ENCODE measurements at places on chromosomes 13 and 19.

DNA sequence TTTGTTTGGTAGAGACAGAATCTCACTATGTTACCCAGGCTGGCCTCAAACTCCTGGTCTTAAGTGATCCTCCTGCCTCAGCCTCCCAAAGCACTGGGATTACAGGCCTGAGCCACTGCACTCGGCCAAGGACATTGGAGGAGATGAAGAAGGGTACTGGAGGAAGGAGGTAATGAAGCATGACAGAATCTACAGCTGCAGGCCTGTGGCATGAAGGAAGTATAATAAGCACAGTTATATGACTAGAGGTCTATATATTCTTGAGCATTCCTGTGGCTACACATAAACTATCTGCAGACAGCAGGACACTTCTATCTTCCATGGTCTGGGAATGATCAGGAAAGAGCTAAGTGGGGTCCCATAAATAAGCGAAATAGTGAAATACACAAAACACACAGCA lies 18.2 kb downstream of the ZNF565 start:
- DNase-seq: no peak

GRCh38 chr13:25097426-25097825 lies 1.5 kb downstream of the PABPC3 start:
- DNase-seq: no peak

DNA sequence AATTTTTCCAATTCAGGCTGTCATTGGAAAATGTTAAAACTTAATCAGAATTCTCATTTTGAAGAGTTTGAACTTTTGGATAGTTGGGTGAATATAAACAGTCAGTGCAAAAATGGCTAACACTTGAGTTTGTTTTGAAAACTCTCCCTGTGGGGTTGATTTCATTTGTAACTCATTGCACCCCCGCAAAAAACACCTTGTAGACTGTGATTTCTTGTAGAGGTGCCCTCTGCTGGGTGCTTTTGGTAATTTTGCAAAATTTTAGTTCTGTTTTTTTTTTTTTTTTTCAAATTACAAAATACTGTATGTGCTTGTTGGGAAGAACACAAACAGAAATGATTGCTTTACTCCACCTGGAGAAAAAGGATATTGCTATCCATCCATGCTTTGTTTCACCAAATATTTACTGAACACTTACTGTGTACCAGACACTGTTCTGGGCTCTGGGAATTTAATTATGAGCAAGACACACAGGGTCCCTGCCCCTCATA lies 28.2 kb upstream of the GPI start:
- peak; percentile 61 for DNase-seq

DNA sequence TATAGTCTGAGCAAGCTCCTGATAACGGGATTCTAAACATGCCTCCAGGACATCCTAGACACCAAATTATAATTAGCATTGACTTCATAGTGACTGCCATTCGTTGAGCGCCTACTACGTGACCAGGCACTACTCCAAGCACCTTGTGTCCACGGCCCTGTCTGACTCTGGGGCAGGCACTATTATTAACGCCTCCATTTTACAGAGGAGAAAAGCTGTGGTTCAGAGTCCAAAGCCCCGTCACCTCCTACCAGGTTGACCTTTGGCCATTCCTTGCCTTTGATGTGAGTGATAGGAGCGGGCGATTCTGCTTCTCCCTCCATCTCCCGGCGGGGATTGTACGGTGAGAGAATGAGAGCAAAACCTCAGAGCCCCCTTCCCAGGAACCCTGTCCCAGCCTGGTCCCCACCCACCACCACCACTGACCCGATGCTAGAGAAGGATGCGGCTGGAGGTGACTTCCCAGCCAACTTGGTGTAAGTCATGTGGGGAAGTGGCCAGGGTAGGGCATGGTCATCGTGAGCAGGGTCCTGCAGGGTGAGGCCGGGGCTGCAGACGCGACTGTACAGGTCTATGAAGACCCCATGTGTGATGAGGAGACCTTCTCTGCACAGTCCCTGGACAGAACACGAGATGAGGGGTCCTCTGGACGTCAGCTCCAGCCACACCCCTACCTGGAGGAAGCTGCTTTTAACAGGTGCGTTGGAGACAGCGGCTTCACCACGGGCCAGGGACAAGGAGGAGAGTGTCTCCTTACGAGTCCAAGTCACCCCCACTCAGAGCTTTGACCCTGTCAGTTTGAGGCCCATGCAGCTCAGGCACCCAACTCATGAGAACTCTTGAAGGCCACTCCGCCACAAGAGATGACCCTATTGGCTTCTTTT lies at the start of gene IGSF23:
Gene IGSF23 (plus strand): TSS at position 269 of the 884 bp plus-strand sequence. CDS start 83 bp downstream, at position 352.
- no peak for DNase-seq

- peak; percentile 45 for DNase-seq
Measured at GRCh38 chr13:32791545-32792172, 205.4 kb downstream of the PDS5B start.

DNA sequence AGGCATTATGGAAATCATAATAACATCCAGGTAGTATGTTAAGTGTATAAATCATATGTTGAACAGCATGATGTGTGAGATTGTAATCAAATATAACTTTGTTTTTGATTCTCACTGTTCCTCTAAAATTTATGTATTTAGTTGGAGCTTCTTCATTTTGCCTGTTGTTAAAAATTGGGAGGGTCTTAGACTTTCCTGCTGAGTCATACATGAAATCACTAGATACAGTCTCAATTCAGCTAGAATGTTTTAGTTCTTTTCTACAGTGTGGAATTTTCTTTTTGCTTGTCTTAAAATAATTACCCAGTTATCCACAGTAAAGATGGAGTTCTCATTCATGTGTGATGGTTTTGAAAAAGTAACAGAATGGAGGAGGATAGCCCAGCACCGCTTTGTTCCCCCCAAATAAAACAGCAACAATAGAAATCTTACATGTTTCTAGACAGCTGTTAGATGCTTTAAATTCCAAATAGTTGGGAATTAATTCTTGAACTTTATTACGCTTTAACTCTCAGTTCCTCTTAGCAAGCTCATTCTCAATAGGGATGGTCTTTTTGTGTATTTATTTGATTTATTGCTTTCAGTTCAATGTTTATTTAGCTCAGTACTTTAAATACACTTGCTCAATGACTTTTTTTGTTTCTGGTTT lies 109.5 kb downstream of the PDS5B start:
- no peak for DNase-seq

- no peak for DNase-seq
Measured at GRCh38 chr13:108267347-108267746, 2.2 kb upstream of the TNFSF13B start.

DNA sequence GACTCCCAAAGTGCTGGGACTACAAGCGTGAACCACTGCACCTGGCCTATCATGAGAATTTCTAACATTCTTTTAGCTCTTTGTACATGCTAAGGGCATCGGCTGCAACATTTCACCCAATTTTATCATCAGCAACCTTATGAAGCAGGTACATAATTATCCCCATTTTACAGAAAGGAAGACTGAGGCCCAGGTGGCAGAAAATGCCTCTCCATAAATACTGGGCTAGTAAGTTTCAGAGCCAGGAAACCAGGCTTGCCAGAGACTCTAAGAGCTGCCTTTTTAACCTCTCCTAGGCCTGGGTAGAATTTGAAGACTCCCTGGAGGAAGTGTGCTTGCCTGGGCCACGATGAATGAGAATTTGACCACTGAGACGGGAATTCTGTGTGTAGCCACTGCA lies 2.2 kb downstream of the ERCC2 start:
- DNase-seq: no peak

GRCh38 chr13:51636349-51636890 lies 52.2 kb downstream of the WDFY2 start:
- DNase-seq: no peak

DNA sequence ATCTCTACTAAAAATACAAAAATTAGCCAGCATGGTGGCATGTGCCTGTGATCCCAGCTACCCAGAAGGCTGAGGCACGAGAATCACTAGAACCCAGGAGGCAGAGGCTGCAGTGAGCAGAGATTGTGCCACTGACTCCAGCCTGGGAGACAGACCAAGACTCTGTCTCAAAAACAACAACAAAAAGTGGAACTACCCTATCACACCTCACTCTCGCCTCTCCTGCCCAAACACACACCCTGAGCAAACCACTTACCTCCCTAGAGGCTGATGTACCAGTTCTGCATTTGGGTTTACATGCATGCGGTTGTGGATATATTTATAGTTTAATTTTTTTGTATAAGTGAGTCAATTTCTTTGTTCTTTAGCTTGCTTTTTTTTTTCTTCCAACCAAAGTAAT lies 7.7 kb upstream of the PTOV1 start:
- DNase-seq: no peak

DNA sequence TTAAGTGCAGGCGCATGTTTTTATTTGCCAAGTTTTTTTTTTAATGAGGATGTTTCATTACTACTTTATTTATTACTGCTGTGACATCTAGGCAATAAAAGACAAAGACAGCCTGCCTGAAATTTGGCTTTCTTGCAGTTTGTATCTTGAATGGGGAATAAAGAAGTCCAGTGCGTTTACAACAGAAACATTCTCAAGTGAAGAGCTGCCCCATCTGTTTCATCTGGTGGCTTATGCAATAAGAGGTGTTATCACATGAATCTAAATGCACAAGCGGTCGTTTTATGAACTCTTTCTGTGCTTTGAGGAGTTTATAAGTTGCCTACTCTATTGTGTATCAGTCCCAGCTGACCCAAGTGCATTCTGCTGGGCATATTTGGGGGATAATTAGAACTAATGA lies 12.6 kb upstream of the MAB21L1 start:
- DNase-seq: no peak

- DNase-seq: no peak
Measured at GRCh38 chr13:68490594-68490993, 1260.5 kb upstream of the PCDH9 start.

- DNase-seq: no peak
Measured at GRCh38 chr13:34620862-34621261, 321.2 kb upstream of the NBEA start.

- no peak for DNase-seq
Measured at GRCh38 chr13:109669956-109670355, 116.4 kb downstream of the IRS2 start.

DNA sequence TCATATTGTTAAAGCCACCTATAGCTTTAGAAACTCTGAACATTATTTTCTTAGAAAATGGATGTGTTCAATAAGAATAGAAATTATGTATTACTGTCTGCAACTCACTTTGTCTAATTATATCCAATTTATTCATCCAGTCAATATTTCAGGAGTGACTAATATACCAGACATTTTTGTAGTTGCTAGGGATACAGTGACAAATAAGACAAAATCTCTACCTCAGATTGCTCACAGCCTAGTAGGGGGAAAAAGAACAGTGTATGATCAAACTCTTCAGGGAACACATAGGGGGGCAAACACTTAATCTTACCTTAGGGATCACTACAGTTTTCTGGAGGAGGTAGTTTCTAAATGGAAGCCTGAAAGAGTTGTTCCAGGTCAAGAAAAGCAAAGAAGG lies 8.6 kb downstream of the BRCA2 start:
- DNase-seq: no peak

DNA sequence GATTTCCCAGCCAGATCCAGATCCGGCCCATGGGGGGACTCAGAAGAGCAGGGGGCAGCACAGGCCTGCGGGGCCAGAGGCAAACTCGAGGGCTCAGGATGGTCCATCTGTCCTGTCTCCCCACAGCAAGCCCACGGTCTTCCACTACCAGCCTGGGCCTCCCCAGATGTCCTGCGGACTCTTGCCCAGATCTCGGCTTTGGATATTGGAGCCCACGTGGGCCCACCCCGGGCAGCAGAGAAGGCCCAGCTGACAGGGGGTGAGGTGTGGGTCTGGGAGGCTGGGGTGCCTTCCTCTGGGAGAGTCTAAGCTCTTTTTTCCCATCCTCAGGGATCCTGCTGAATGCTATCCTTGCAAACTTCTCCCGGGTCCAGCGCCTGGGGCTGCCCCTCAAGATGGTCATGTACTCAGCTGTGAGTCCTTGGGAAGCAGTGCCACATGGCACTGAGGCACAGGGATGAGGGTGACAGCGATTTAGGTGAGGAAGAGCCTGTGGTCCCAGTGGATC lies 3.4 kb downstream of the ACP4 start:
- peak; percentile 47 for DNase-seq

DNA sequence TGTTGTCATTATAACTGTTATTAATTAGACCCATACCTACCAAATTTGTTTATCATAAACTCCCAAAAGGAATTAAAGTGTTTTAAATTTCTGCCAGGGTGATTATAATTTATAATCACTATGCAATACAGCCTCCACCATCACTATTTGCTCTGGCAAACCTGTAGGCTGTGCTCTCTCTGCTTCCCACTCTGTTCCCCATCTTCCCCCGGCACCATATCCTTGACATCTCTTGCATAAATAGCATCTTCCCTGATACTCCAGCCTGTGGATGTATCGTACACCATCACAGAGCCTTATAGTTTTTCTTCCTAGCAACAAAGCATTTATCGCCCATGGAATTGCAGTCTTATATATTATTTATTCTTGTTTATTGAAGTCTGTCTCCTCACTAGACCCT lies 181.5 kb upstream of the TSC22D1 start:
- no peak for DNase-seq

DNA sequence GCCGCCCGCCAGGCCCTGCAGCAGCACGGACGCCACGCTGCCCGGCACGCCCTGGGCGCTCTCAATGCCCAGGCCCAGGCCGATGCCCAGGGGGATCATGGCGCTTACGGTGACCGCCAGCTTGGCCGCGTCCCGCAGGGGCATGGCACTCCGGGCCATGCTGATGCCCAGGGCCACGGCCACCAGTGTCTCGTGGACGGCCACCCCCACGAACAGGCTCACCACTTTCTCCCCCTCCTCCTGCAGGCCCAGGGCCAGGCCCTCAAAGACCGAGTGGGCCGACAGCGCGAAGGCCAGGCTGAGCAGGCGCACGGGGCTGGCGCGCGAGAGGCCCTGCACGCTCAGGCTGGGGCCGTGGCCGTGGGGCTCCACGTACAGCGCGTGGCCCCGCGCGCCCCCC lies 6.9 kb downstream of the SLC39A3 start:
- DNase-seq: no peak

DNA sequence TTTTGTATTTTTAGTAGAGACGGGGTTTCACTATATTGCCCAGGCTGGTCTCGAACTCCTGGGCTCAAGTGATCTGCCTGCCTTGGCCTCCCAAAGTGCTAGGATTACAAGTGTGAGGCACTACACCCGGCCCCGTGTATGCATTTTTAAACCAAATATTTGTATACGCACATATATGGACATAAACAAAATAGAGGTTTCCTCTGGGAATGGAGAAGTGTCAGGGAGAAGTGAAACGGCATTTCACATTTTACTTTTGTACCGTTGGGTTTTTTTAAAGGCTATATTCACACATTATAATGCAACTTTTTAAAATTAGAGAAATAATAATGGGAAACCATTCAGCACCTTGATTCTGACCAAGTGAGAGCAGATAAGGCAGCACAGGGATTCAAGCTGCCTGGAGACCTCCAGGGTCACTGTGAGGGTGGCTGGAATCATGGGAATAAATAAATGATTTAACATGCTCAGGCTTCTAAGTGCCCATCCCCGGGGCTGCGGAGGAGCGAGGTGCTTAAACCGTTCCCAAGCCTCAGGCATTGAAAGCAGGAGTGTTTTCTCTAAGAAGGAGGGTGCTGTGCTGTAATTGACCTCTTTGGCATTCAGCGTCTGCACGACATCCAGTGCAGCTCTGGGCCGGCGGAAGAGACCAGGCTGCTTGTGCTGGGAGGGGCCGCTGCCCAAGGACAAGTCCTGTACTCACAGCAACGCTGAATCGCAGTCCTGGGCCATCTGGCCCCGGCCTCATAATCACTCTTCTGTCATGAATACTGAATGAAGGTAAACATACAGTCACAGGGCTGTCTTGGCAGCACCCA lies 24.7 kb downstream of the GPR42 start:
- DNase-seq: no peak

GRCh38 chr13:40974460-40975407 lies 44.4 kb downstream of the ELF1 start:
- no peak for DNase-seq
